ENCODE measurements at places on chromosomes 3 and 15.

DNA sequence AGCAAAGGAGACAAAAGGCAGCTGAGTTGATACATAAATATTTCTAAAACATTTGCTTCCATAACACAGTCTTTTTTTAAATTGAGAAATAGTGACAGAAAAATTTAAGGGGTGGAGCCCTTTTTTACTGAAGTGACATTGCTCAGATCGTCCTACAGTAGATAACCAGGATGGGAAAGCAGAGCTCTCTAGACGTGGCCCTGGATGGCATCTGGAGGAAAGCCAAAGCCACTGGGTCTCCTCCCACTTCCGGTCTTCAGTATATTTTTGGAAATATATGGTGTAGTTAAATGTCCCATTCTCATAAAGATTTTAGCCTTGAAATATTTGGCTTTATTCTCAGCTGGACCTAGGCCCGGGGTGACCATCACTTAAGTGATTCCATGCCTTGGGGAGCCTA lies 326.1 kb downstream of the ZNF621 start:
- DNase-seq: no peak

- peak; percentile 72 for DNase-seq
Observed at GRCh38 chr15:50358845-50359244, 3.8 kb upstream of the GABPB1 start.

DNA sequence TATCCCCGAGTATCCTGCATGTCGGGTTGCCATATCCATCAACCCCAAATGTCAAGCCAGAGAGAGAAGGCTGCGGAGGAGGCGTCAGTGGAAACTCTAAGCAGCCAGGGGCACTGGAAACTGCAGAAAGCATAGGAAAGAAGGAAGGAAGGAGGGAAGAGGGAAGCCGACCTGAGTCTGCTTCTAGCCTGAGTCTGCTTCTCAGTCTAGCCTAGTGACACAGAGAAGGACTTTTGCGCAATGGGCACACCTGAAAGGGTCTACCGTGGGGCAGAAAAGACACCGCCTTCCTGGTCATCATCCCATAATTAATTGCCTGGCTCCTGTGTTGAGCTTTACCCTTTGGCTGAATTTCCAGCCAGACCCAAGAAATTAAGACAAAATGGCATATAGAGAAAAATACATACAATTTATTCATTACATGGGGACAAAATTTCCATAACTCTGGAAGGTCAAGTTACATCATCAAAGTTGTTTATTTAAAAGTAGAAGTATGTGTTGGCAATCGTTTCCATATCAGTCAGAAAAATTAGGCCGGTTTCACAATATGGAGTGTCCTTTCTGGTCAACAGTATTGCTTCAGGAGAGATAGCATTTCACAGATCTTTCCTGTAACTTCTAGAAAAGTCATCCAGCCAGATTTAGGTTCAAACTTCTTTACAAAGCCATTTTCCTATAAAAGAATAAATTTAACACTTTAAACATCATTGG lies 10.3 kb downstream of the BCL2A1 start:
- no peak for DNase-seq

- DNase-seq: no peak
Observed at GRCh38 chr3:140470962-140471361, 206.9 kb upstream of the TRIM42 start.

GRCh38 chr3:167882057-167882667 lies 146.6 kb downstream of the SERPINI1 start:
- peak; percentile 73 for DNase-seq

- no peak for DNase-seq
Observed at GRCh38 chr3:155441506-155441905, 148.0 kb upstream of the STRIT1 start.

GRCh38 chr3:125213946-125214542 lies 1.5 kb upstream of the SLC12A8 start:
- DNase-seq: peak; percentile 95

DNA sequence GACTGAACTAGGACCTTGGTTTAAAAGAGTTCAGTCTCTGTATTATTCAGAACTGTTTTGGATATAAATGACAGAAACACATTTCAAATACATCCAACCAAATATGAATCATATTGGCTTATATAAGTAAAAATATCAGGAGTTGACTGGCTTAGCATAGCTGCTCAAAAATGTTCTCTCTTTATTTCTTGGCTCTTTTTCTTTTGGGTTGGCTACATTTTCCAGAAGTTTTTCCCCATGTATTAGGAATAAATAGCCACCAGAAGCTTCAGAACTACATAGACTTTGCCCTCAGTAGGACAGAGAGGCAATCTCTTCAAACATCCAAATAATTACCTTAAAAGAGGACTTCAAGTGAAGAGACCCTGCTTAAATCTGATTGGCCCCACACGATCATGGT lies 32.7 kb downstream of the KCNMB2 start:
- DNase-seq: no peak

GRCh38 chr15:63880744-63881143 lies 47.0 kb upstream of the HERC1 start:
- DNase-seq: peak; percentile 28

DNA sequence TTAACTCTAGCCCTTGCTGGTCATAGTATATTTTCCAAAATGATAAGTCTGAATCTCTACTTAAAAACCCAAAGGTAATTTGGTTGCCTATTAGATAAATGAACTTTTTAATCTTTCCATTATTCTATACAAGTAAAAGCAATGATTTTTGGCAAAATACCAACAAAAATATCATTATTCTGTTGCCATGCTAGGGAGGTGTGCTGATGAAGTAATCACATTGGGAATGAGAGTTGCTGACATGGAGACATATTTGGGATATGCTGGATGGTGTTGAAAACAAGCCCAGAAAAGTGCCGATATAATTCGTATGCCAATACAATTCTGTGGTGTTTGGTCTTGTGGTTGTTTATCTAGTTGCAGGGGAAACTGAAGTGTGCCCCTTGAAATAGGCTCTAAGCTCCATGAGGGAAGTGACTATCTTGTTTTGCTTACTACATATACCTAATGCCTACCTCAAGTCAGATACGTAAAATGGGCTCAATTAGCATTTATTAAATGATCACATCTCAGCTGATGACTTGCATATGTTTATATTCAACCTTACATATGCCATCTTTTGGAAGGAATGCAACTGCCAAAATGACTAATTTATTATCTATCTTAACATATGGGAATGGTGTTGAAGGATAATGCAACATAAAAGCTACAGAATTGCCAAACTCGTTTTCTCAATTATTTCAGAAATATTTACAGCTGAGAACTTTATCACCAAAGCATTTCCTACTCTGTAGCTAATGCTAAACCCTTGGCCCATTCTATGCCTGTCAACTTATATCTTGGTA lies 5.8 kb downstream of the TOPBP1 start:
- no peak for DNase-seq

DNA sequence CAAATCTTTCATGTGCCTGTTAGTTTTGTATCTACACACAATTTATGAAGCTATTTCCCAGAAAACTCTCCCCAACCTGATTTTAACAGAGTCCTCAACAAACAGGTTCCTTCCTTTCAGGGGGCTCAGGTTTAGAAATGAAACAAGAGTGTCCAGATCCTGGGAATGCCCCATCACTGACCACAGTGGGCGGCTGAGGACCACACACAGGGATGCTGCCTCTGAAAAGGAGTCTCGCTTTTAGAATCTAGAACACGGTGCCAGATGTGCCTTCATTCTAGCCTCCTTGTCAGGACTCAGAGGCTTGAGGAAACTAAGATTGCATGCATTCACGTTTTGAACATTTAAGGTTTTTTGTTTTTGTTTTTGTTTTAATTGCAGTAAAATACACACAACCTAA lies 115.0 kb downstream of the FOXB1 start:
- DNase-seq: no peak

Measured in ELR (cell line).